Fibroblast of the aortic adventitia (primary cell): ENCODE measurements at places on chromosomes 12 and 14.

GRCh38 chr12:132235116-132235820, 91.0 kb downstream of the NOC4L start:
- no peak for DNase-seq

GRCh38 chr12:79162147-79162772, 297.7 kb downstream of the SYT1 start:
- no peak for DNase-seq

- DNase-seq = peak; percentile 71
Observed at GRCh38 chr12:14948672-14949071, 10.3 kb upstream of the ERP27 start.

DNA sequence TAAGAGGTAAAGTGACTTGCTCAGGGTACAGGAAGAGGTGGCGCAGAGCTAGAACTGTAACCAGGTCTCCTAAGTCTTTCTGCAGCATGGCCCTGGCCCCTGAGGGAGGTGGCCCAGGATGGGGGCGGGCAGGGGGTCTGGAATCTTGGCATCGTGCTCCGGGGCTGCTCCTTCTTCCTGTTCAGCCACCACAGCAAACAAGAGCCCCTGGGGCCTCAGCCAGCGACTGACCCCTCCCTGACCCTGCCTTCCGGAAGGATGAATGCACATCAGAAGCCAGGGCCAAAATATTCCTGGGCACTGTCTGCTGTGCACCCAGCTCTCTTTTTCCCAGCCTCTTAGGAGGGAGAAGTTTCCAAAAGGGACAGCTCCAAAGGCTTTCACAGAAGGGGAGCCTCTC, 242.8 kb downstream of the DPF3 start:
- DNase-seq = peak; percentile 43

DNA sequence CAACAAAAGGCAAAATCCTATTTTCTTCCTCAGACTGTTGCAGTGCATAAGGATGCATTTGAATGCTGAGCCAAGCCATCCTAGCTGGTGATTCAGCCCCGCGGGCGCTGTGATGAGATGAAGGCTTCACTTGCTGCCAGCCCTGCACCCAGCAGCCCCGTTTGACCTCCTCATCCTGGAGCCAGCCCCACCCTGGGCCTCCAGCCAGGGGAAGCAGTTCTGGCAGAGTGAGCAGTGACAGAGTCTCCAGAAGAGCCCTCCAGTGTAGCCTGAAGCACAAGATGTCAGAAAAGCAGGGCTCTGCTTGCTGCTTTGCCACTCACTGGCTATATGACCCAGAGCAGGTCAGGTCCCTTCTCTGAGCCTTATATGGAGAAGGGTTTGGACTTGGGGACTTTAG, 96.2 kb upstream of the HSPB8 start:
- DNase-seq = no peak

DNA sequence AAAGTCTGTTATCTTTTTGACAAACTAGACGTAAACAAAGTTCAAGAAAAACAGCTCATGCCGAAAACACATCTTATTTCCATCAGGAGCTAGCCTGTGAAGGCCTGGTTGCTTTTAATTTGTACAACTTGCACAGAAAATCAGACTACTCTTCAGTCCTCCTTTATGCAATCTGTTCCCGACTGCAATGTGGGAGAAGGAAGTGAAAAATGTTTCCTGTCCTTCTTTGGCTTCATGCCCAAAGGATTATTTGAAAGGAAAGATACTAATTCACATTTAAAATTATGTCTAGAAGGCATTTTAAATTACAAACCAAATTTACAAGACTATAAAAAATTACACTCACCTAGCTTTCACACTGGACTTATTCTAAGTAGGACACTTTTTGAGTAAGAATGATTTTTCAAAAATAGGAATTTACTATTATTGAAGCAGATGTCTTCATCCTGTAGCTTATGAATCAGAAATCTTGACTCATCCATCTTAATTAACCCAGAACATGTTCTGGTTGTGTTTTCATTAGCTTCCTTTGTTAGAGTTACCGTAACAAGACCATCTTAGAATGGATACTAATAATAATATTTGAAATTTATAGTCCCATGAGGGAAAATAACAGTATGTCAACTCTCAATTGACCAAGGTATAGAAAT, 272.6 kb downstream of the PRKD1 start:
- peak; percentile 32 for DNase-seq

- DNase-seq = no peak
Observed at GRCh38 chr14:54453252-54453651, 12.1 kb upstream of the CNIH1 start.
